ENCODE measurements at places on chromosomes 1 and 21.

DNA sequence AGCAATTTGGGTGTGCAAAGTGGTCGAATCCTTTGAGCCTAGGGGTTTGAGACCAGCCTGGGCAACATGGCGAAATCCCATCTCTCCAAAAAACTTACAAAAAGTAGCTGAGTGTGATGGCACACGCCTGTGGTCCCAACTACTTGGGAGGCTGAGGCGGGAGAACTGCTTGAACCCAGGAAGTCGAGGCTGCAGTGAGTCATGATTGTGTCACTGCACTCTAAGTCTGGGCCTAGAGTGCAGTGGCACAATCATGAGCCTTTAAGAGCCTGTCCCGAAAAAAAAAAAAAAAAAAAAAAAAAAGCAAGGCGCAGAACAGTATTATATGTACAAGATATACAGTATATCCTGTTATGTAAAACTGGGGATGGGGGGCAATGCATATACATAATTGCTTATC, 25.1 kb upstream of the HTR1D start:
- DNase-seq, result no peak

GRCh38 chr1:183025010-183025337, 1.8 kb downstream of the LAMC1 start:
- no peak for DNase-seq

- no peak for DNase-seq
Measured at GRCh38 chr1:11620405-11620804, 33.8 kb downstream of the FBXO2 start.

DNA sequence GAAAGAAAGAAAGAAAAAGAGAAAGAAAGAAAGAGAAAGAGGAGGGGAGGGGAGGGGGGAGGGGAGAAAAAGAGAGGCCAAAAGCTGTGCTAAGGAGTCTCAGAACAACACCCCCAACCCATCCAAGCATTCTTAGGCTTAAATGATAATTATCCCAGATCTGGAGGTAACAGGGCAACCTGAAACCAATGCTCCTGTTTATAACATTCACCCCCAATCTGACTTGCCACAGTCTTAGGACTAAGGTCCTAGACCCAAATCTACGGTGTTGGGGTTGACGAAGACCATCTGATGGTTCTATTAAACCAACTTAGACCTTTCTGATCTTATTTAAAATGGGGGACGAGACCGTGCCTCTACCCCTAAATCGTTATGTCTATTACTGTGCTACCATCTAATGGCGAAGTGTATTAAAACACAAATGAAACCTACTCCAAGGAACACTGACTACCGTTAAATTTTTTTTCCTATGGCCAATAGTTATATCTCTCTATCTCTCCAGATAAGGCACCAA, 119.3 kb upstream of the CDC42BPA start:
- DNase-seq, result no peak

DNA sequence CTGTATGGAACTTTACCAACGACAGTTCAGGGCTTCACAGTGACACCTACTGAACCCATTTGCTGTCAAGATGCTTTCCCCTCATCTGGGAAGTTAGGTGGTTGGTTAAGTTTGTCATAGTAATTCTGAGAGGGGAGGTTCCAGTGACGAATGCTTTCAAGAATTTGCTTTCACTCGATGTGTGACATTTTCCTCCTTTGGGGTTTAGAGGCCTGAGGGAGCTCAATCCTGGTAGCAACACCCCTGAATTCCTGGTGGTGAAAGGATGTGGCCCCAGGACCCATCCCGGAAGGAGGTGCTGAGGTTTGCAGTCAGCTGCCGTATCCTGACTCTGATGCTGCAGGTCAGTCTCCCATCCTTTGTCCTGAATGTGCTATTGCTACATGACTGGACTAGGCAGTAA, 2.8 kb downstream of the PIGV start:
- DNase-seq, result no peak
